ENCODE measurements at places on chromosomes 12 and 14. TPM values are rescaled to one million over a fixed set of nuclear protein-coding genes. Genes with fewer than 3 reads are reported as not detected.

KRT82 gene
- not detected for total RNA-seq

OR4K5 gene
- not detected for total RNA-seq

DNA sequence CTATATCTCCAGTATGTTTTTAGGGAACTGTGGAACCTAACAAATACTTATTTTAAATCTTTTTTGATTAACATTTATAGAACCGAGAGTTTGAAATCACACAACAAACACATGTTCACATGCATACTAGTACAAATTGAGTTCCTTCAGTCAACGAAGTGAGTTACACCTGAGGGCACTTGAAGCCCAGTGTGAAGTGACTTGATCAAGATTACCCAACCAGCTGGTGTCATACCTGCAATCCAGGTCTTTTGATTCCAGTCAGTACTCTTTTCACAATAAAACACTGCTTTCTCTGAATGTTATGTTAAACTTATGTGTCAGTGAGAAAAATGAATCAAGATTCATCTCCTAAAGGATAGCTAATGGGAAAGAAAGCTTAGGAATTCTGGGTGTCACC lies 35.2 kb downstream of the VRK1 start:
- no peak overlapping the region for H3K4me3 ChIP-seq
- H3K36me3 ChIP-seq: no peaks in the 10 kb centered on the region
- DNase-seq: no peak
- no peak overlapping the region for H3K27ac ChIP-seq
- no peaks in the 10 kb centered on the region for H3K27me3 ChIP-seq
- no peaks in the 10 kb centered on the region for H3K4me1 ChIP-seq

SLC25A47 gene
- not detected for total RNA-seq

TRHDE gene
- total RNA-seq: 0.74 TPM

DNA sequence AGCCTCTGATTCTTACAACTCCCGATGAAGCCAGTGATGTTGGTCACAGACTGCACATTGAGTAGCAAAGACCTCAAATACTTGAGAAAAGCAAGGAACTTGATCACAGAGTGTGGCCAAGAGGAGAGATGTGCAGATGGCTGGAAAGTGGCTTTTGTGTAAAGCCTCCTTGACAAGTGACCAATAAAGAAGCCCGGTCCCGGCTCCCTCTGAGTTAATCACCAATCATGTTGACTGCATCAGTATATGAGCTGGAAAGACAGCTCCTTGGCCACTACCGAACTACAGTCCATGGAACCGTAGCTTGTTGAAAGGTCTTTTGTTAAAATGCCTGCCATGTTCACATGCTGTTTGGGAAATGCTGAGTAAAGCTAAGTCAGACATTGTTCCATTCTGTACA lies 23.7 kb upstream of the SERPINA6 start:
- no peak for DNase-seq
- H3K4me3 ChIP-seq: no peak overlapping the region
- H3K27me3 ChIP-seq: no peaks in the 10 kb centered on the region
- H3K36me3 ChIP-seq: no peaks in the 10 kb centered on the region
- H3K27ac ChIP-seq: no peak overlapping the region

DNA sequence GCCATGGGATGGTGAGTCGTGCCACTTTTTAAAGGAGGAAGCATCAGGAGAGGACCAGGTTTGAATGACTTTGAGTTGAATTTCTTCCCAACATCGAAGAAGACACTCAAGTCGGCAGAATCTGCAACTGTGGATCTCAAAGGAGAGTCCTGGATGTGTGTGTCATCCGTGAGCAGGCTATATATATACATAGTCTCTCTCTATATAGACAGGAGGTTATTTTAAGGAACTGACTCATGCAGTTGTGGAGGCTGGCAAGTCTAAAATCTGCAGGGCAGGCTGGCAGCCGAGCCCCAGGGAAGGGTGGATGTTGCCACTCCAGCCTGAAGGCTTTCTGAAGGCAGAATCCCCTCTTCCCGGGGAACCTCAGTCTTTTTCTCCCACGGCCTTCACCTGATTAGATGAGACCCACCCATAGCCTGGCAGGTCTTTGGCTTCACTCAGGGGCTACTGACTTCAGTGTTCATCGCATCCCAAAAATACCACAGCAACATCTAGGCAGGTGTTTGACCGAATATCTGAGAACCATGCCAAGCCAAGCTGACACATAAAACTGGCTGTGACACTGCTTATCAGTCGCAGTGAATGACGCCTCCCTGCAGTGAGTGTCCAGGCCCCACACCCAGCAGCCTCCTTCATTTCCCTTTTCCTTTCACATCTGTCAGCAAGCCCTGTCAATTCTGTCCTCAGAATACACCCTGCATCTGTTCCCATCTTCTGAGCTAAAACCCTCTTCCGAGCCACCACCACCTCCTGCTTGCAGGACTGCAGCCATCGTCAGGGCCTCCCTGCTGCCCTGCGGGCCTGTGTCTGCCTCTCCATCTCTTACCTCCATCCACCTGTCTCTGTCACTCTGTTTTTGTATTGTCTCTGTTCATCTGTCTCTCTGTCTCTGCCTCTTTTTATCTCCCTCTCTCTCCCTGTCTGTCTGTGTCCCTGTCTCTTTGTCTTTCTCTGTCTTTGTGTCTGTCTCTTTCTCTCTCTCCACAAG lies 54.0 kb downstream of the ZNF664 start:
- no peaks in the 10 kb centered on the region for H3K27me3 ChIP-seq
- DNase-seq: no peak
- H3K4me3 ChIP-seq: no peak overlapping the region

PLEKHG7 gene
- total RNA-seq: not detected

GRCh38 chr12:29634057-29634456 lies 136.6 kb upstream of the OVCH1 start:
- no peak overlapping the region for H3K27ac ChIP-seq
- no peak for DNase-seq
- no peak overlapping the region for H3K4me3 ChIP-seq
- H3K4me1 ChIP-seq: no peaks in the 10 kb centered on the region

DNA sequence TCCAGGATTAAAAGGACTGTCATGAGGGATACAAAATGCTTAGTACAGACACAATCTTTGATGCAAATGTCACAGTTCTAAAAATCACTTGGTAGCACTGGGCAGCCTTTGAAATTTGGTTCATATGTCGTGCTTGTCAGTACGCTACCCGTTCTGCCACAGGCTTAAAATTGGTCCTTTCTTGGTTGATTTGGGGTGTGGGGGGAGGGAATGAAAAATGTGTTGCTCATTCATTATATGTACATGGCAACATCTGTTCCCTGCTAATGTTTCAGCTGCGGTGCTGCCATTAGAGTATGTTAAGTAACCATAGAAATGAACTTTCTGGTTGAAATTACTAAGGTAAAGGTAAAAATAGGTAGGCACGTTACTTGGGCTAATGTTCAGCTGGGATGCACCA lies 155.4 kb upstream of the ARHGAP5 start:
- DNase-seq: no peak
- H3K27ac ChIP-seq: no peak overlapping the region
- peaks cover 1% of the 10 kb centered on the region for H3K4me1 ChIP-seq
- H3K36me3 ChIP-seq: no peaks in the 10 kb centered on the region
- H3K4me3 ChIP-seq: no peak overlapping the region
- no peaks in the 10 kb centered on the region for H3K27me3 ChIP-seq
